Hepatic stellate cell (primary cell): ENCODE measurements at places on chromosomes 1 and 21.

GRCh38 chr1:25744140-25744581 is 55.8 kb upstream of the SELENON start:
- peak; percentile 86 for DNase-seq

DNA sequence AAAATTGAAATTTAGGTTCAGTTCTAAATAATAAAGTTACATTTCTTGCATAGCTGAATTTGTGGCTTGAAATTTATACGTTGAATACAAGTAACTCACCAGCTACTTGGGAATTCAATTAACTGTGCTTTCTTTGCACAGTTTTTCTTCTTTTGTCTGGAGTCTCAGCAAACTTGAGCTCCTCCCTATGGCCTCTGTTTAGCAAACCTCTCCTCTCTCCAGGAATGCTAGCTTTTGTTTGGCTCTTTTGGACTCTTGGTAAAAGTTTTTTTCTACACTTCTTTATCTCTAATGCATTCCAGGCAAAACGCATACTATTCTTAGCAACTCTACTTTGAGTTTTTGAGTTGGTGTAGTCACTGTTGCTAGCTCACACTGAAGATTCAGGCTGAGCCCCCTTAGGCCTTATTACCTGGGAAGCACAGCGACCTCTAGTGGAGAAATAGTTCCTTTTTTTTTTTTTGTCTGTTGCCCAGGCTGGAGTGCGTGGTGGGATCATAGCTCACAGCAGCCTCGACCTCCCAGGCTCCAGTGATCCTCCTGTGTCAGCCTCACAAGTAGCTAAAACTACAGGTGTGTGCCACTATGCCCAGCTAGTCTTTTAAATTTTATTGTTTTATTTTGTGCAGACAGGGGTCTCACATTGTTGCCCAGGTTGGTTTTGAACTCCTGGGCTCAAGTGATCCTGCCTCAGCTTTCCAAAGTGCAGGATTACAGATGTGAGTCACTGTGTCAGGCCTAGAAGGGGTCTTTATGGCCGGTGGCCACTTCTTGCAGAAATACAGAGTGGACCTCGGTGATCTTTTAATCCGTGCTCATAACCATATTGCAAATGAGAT is 61.7 kb downstream of the CASQ2 start:
- peak; percentile 23 for DNase-seq

GRCh38 chr21:44816761-44817505 is 929 bp downstream of the SUMO3 start:
- no peak for DNase-seq

DNA sequence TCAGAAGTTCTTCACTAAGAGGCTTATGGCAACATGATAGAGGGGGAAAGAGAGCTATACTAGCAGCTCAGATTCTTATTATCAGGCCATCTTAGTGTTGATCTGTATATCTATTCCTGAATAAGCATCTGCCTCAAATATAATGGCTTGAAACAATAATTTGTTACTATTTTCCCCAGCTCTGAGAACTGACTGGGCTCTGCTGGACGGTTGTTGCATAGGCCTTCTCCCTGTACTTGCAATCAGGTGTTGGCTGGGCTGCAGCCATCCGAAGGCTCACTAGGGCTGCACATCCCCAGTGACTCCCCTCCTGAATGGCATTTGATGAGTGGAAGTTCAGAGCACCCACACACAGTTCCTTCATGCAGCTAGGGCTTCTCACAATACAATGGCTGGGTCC is 116.0 kb downstream of the PROX1 start:
- no peak for DNase-seq

DNA sequence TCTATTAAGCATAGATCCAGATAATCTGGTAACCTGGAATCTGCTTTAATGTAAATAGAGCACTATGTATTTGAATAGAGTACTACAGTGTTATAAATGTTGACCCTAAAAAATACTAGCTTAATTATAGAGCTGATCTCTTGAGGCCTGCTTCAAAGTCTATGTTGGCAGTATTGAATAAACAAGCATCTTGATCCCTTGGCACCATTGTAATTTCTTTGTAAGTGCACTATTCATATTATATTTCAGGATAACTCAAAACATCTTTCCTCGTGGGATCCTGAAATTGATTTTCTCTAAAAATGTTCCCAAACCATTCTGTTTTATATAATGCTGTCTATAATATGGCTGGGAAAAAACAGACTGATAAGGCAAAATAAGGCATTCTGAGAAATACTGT is 10.8 kb downstream of the CTTNBP2NL start:
- no peak for DNase-seq

- DNase-seq = no peak
These were observed 39.4 kb downstream of the PTAFR start for GRCh38 chr1:28136922-28137613.
